Activated naive CD8-positive, alpha-beta T cell treated with anti-CD3 and anti-CD28 coated beads, Interleukin-2, amount 10 ng/mL, durations not matched to agents 7 days and 5 days (primary cell): ENCODE measurements at places on chromosomes 16 and 17. TPM values are rescaled to one million over a fixed set of nuclear protein-coding genes. Genes with fewer than 3 reads are reported as not detected.

- no peak for DNase-seq
These were observed 19.2 kb downstream of the PTRH2 start for GRCh38 chr17:59688008-59688407.

DNA sequence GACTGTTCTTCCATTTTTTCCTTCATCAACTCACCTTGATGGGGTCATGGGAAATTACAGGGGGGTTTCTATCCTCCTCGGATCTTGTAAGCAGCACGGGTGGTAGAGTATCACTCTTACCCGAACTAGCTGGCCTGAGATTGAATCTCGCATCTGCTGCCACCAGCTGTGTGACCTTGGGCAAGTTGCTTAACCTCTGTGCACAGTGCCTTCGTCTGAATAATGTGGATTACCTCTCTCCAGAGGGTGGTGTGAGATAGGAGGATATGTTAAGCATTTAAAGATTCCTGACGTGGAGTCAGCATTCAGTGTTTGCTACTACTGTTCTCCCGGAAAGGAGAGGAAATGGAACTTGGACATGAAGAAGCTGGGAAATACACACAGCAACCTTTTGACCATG, 24.4 kb downstream of the LASP1 start:
- DNase-seq, result no peak

DNA sequence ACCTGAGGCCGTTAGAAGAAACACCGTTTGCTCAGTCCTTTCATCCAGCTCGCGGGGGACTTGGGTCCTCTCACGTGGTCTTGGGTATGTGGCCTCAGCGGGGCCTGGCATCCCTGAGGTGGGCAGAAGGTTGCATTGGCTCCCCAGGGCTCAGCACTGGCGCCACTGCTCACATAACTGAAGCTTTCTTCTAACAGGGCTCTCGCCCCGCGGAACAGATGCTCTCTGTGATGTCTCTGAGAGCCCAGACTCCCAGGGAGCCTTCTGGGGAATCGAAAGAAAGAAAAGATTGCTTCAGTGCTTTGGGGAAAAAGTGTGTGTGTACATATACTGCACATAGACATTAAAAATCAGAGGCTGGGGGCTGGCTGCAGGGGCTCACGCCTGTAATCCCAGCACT, 10.1 kb downstream of the MGRN1 start:
- no peak for DNase-seq

DNA sequence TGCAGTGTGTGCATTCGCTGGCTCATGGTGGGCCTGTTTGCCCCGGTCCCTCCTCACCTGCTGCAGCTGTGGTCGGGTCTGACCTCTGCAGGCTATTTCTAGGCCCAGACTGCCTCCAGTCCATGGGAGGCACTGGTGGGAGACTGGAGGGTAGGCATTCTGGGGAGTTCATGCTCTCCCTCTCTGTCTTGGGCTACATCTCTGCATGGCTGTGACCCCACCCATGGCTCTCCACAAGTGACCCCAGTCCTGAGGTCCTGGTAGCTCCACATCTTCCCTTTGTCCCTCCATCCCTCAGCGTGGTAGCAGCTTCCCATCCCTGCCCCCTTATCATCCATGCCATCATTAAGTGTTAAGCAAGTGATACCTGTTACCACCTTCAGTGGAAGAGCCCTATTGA, 107.8 kb upstream of the SEC14L1 start:
- DNase-seq, result no peak

DNA sequence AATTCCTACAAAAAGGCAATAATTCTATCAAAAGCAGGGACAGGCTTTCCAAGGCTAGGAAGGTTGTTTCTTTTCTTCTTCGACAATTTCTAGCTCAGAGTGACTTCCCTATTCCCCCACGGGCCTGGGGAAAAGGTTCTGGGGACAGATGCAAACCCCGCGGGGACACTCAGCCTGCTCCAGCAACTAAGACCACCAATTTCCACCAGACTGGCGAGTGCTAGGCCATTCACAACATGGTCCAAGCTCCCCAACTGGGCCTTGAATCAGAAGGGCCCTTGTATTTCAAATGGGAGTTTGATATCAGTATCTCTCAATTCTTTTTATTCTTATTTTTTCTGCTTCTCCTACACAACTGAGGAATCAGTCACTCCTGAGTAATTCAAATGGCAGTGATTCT, 86.7 kb downstream of the USP31 start:
- DNase-seq, result no peak

ZNF778 gene
- total RNA-seq, result 9.0 TPM
